ENCODE measurements at places on chromosomes 2 and 18.

DNA sequence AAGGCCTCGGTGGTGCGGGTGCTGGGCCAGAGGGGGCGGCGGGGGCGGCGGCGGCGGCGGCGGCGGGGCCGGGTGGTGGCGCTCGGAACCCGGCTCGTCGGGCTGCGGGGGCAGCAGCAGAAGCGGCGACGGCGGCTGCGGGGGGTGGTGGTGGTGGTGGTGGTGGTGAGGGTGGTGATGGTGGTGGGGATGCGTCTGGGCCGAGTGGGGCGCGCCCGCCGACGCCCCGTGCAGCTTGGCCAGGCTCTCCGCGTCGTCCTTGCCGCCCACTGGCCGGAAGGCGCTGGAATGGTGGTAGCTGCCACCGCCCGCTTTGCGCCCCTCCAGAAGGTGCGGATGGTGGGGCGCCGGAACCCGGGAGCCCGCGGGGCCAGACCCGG is 4.4 kb downstream of the SKOR2 start:
- no peak for DNase-seq

DNA sequence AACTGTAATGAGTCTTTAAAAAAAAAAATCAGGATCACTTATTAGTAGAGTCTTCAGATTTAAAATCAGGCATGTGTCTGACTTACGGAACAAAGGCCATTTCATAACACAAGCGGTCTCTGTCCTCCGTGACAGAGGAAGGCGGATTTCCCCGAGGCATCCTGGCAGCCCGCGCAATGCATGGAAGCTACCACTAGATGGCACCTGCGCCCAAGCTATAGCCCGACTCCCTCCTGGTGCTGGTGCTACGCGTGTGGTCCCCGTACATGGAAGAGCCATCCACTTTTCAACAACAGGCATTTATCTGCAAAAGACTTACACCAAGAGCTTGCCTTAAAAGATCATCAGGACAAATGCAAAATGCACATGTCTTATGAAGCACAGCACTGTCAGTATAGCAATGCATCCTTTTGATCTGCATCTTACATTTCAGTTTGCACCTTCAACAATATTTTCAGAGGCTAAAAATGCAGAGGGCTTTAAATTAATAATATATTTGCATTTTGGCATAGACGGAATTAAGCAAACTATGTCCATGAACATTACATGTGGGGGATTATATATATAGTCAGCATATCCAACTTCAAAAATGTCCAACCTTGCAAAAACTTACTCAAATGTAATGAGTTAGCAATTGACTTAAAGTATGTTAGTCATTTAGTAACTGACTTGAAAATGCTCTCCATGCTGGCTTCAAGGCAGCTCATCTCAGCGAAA is 96.0 kb downstream of the ZNF516 start:
- peak; percentile 42 for DNase-seq

- DNase-seq: peak; percentile 47
These were observed 49.9 kb downstream of the DGKD start for GRCh38 chr2:233404222-233404621.

- no peak for DNase-seq
These were observed 66.4 kb downstream of the KCNG2 start for GRCh38 chr18:79864006-79864725.

DNA sequence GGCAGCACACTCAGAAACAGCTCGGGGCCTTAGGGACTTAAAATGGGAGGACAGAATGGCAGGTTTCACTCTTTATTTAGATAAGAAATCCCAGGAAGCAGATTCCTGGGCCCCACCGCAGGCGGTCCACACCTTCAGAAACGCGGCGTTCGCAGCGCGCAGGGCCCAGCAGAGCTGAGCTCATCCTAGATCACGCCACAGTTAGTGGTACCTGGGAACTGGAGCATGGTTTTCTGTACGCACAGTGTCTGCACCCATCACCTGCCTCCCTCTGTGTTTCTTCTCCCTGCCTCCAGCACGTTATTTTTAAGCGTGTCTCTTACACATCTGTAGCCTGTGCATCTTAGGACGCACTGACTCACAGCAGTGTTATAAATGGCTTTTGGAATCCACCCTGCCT is 242.1 kb downstream of the ALPK2 start:
- DNase-seq: no peak

Measured in stimulated activated CD4-positive, alpha-beta T cell treated with anti-CD3 and anti-CD28 coated beads, Interleukin-15, amount 100 ng/mL, for 1 hour (primary cell).